ENCODE measurements at places on chromosomes 11 and 22.

GRCh38 chr11:96620464-96621044 lies 230.7 kb downstream of the JRKL start:
- ATAC-seq = no peak

DNA sequence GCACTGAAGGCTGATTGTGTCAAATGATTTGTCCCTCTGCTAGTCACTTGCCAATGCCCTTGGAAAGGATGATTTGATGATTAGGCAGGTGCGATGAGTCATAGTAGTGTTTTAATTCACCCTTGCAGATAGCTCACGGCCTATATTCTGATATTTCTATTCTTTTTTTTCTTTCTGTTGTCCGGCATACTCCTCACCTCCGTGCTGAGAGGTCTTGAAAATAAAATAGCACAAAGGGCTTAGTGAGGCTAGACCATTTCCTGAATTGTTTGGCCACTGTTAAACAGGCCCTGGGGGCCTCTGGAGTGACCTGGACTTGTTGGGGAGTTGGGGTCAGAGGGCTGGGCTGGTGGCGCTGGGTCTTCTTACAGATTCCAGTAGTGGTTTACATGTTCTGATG lies 99.8 kb downstream of the ZBTB16 start:
- no peak for ATAC-seq

DNA sequence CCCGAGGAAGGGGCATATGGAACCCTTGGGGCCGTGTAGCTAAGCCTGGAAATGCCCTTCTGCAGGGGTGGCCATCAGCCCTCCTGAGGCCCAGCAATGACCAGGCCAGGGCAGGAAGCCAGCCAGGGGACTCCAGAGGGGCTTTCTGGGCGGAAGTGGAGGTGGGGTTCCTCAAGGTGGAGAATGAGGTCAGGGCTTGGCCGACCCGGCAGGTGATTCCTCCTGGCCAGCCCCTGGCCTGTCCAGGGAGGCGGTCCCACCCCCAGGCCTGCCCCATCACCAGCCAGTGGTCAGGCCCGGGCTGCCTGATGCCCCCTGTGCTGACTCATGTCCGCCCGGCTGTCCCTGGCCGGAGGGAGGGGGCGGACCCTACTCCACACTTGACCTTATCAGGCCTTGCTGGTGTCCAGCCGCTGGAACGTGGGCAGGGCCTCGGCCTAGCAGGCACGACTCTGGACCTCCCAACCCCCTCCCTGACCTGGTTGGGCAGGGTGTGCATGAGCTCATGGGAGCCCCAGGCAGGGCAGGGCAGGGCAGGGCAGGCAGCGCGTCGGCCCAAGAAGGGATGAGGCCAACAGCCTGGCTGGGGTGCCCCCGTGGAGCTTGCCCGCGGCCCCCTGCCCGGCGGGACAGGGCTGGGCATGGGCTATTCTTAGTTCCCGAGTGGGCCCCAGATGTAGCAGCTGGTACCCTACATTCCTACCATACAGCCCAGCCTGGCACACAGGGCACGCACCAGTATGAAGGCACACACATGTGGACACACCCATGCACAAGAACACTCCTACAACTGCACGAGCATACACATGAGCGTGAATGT lies 35.9 kb downstream of the RPL3 start:
- ATAC-seq = peak; percentile 83

DNA sequence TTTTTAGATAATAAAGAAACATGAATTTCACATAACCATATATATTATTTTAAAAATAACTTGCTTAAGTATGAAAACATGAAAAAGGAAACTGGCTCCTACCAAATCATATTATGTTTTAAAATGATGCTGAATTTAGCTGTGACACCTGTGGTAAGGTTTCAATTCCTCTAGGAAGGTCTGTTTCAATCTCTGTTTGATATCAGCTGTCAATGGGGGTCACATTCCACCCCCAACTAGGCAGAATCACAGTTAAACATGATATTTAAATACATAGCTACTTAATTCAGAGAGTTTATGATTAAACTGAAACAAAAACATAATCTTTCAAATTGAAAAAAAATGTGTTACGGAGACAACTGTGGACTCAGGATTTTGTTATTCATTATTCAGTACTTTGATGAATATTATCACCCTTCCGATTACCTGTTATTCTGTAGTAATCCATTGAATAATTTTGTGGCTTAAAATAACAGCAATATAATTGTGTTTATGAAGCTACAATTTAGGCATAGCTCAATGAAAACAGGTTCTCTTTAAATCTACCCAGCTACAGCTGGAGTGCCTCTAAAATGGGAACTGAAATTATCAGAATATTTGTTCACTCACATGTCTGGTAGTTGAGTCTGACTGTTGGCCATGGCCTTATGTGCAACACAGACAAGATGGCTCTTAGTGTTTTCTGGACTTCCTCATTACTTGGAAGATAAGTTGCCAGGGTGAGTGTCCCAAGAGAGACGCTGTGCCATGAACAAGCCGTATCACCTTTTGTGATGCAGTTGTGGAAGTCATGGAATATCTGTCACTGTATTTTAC lies 244.6 kb upstream of the ANO3 start:
- ATAC-seq = no peak

- ATAC-seq = no peak
Observed at GRCh38 chr11:72436661-72437060, 2.3 kb upstream of the CLPB start.

GRCh38 chr11:27451244-27451965 lies 21.2 kb downstream of the LGR4 start:
- ATAC-seq = no peak

DNA sequence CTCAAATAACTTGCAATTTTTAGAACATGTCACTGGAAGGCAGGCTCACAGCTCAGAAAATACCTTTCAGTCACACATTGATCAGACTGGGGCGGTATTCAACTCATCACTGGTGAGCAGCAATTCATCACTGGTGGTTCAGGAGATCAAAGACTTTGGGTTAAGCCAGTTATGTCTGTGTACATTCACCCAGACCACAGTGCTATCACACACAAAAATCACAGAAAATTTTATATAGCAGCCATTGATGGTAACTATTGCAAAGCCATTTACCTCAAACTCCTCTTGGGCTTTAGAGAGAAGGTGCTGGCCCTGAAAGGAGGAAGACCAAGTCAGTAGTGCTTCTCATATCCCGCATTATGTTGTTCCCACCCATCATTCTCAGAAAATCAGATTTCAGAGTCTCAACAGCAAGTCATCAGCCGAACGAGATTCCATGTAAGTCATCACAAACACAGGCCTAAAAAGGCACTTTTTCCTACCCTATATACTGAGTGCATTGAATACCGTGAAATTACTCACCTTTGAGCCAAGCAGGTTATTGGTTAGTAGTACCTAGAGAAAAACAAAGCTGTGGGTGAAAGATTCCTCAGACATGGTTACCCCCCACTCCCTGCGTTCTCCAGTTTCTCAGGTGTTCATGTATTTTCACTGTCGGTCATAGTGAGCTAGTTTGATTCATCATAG lies 14.0 kb upstream of the WDR74 start:
- no peak for ATAC-seq

GRCh38 chr11:106132582-106133354 lies 55.3 kb downstream of the AASDHPPT start:
- ATAC-seq = no peak

DNA sequence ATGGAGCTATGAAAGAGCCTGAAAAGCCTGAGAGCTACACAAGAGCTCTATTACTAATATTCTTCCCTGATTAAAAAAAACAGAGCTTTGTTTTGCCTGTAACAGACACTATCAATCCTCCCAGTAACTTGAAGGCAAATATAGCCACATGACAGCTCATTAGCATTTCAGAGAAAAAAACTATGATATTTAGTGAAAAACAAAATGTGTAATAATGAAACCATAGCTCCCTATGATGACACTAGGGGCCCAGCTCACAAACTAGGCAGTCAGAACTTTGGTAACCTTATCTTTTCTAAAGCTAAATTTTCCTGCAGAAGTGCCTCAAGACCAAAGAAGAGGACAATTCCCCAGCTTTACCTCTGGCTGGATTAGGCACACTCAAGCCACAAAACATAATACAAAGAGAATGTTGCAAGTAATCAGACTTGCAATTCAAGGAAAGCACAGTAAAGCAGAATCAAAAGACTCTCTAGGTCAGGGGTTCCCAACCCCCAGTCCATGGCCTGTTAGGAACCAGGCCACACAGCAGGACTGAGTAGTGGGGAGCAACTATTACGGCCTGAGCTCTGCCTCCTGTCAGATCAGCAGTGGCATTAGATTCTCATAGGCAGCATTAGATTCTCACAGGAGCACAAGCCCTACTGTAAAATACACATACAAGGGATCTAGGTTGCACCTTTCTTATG lies 53.3 kb downstream of the MRTFA start:
- ATAC-seq = no peak

DNA sequence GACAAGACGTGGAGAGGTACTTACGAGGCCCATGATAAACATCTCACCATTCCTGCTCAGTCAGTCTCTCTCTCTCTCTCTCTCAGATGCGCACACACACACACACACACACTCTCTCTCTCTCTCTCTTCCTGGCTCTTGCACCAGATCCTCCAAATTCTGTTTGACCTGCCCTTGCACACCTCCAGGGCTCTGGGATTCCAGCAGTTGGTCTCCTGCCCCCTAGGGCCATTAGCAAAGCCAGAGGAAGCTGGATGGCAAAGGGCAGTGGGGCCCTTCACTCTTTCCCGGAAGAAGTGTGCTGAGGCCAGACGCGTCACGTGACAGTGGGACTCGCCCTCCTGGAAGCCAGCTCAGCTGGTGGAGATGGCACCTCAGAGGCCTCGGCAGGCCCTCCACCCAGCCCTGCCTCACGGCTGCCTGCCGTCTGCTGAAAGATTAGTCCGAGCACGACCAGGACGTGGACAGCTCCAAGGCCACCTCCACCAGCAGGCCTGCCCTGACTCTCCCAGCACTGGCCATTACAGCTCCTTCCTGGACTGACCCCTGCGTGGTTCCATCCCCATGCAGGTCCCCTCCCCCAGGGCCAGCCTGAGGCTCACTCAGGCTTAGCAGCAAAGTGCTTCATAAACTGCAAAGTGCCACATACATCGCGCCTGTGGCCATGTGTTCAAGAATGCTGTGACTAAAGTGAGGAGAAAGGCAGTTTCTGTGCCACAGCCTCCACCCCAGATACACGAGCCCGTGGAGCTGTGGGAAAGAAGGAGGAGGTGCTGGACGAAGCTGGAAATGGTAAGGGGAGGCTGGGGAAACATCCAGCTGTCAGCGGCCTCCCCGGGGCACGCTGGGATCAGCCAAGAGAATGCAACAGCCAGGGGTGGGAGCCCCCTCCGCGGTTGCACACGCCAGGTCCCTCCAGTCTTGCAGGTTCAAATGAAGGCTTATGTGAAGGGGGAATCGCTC lies 3.7 kb downstream of the PDGFB start:
- ATAC-seq = peak; percentile 21

DNA sequence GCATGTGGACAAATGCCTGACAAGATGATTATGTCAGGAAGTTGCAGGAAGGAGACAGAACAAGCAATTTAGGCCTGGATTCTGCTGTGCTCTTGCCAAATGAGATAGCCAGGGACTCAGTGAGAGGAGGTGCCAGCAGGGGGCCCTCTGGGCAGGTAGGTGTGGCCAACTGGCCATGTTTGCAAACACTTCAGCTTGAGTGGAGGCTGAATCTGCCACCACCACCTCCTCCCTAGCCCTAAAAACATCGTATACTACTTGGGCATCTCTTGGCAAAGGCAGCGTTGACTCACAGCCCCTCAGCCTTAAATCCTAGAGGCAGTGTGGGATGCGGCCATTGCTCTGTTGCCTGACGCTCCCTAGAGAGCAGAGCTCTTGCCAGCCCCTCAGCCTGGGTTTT lies 95.1 kb upstream of the PLET1 start:
- peak; percentile 19 for ATAC-seq

DNA sequence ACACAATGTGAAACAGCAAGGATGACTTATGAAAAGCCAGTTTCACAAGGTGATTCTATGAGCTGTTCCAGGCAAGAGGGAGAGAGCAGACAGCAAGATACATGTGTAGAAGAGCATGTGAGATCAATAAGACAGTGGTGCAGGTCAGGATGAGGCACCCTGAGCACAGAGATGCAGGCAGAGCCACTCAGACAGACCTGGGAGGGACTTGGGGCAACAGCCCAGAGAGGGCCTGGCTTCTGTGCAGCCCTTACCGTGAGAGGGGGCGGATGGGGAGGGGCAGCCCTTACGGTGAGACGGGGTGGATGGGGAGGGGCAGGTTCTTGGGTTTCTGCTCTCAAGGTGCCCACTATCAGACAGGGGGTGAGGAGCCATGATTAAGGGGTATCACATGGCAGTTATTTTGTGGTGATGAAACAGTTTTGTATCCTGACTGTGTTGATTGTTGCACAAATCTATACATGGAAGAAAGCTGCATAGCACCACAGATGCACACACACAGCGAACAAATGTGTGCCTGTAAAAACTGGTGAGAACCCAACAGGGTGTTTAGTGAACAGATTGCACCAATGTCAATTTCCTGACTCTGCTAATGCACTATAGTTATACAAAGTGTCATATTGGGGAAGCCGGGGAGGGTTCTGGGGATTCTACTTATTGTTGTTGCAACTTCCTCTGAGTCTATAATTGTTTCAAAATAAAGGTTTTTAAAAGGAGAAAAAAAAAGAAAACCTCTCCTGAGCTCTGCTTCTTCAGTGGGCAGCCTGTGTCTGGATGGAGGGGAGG lies 5.2 kb upstream of the C22orf42 start:
- ATAC-seq = no peak

GRCh38 chr22:39173787-39174497 lies 21.5 kb upstream of the CBX7 start:
- ATAC-seq = no peak

GRCh38 chr22:49871482-49871881 lies 17.8 kb downstream of the ZBED4 start:
- ATAC-seq = no peak

GRCh38 chr11:46738887-46739286 lies 19.9 kb downstream of the F2 start:
- no peak for ATAC-seq

GRCh38 chr22:50053861-50054260 lies 4.2 kb downstream of the TTLL8 start:
- ATAC-seq = no peak

- ATAC-seq = no peak
Observed at GRCh38 chr11:72250661-72251464, 6.9 kb upstream of the PHOX2A start.

DNA sequence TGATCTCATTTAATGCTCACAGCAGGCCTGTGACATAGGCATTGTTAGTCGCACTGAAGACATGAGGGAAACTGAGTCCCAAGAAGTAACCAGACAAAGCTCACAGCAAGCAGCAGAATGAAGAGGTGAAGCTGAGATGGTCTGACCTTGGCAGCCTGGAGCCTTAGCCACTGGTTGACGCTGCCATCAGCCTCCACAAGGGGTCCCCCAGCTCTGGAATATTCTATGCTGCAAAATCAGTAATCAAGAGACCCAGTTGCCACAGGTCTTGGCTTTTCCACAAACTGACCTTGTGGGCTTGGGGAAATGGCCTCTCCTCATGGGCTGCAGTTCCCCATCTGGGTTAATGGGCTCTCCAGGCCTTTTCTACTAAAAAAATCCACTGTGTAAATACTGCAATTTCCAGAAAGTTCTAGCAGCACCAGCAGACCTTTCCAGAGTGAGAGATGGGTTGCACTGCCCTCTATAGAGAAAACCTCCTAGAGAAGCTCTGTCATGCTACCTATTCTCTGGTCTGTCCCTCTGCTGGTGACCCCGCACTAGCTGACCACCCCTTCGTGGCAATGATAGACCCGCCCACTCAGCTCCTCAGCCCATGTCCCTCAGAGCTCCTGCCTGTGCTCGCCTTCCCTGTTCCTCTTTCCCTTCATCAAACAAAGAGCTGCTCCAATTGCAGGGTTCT lies 22.6 kb upstream of the ISX start:
- ATAC-seq = no peak
